ENCODE measurements at places on chromosomes 5 and 9.

- no peak for DNase-seq
Observed at GRCh38 chr9:17783227-17783626, 204.4 kb downstream of the SH3GL2 start.

DNA sequence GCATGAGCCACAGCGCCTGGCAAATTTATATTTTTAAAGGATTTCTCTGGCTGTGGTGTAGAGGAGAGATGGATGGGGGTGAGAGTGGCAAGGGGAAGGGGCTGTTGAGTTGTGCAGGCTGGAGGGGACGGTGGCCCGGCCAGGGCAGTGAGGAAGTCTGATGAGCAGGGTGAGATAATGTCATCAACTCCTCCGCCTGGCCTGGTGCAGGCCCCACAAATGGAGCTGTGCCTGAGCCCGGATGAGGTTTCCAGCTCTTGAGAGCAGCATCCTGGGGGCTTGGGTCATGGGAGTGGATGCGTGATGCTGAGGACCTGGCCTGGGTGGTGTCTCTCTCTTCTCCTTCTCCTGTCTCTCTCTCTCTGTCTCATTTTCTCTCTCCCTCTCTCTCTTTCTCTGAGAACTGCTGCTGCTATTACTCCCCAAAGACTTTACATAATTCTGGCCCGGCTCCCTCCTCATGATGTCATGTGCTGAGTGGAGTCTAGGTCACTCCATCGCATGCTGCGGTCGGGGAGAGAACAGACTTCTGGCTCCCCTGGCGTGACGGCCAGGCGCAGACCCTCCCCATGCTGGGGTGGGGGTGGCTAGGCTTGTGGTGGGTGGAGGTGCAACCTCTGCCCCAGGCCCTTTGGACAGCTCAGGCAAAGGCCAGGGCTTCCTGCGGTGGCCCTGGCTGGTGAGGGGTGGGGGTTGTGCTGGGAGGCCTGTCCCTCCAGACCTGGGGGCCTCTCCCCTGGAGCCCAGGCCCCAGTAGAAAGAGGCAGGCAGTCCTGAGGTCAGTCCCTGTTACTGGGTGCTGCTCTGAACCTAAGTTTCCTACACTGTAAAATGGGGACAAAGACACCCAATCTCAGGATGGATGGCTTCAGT lies 26.4 kb downstream of the FGF18 start:
- no peak for DNase-seq

GRCh38 chr5:107301999-107302398 lies 368.7 kb downstream of the EFNA5 start:
- DNase-seq: no peak

DNA sequence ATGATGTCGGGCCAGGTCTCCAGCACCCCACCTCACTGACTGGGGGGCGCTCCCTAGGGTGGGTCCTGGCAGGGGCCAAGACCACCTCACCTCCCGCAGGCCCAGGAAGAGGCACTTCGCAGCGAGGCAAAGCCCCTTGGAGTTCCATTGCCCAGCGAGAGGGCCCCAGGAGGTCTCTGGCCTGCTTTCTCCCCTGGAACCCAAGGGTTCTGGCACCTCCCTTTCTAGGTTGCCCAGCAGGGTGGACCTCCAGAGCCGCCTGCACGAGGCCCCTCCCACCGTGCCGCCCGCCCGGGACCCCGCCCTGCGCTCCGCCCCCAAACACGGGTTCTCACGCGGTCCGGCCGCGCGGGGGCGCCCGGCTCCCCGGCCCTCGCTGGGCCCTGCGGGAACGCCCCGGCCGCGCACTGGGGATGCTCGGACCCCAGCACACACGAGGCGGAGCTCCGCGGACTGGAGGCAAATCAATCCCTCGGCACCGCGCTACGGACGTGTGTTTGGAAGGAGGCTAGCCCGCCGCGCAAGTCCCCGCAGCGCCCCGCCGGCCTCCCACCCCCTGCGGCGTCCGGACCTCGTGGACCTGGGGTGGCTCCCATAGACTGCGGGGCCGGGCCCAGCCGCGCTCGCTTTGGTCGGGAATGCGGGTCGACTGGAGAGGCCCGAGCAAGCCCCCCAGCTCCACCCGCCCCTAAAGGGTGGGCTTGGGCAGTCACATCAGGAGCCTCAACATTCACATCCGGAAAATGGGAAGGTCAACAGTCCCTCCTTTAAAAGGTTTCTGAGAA lies 99.5 kb upstream of the LMX1B start:
- DNase-seq: peak; percentile 71

DNA sequence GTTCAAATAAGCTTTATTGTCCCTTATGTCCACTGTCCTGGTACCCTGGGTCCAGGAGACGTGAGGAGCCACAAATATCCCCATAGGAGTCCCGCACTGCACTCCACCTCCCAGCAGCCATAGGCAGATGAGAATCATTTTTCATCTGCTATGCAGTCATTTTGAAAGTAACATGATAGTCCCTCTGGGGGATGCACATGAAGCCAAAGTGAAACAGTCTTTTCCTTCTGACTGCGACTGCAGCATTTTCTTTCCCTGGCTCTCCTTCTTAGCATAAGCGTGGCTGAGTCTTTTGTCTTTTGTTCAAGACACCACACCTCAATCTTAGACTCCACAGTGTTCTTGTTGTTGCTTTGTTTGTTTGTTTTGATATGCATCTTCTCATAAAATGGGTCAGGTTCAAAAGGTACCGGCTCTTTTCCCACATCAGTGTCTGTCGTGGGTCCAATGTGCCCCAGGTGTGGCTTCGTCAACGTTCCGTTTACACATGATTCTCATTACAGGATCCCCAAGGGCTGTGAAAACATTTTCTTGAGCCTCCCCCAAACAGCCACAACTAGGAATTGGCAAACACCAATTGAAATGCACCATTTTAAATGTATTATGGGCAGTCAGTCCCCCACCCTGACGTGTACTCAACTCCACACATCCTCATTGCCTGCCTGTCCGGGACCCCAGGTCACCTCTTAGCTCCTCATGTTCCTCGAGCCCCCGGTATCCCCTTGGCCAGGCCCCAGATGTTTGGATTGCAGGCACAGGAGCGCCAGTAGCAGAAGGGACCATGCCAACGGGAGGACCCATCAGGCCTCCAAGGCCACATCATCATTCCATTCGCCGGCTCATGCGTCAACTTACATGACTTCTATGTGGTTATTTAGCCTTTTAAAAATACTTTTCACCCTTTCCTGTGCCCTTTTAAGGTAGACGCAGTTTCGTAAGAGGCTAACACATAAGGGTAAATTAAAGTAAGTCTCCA lies 237.8 kb upstream of the DAPK1 start:
- no peak for DNase-seq

- peak; percentile 64 for DNase-seq
Observed at GRCh38 chr5:50666261-50667022, at the start of gene PARP8. PARP8 (plus strand) TSS chr5:50666637; CDS start chr5:50667096, 459 bp downstream.

- no peak for DNase-seq
Observed at GRCh38 chr9:131995382-131995781, 84.3 kb downstream of the MED27 start.

GRCh38 chr9:114157516-114158176 lies 2.3 kb downstream of the COL27A1 start:
- DNase-seq: no peak

- DNase-seq: no peak
Observed at GRCh38 chr5:15823398-15823797, 323.4 kb downstream of the FBXL7 start.

DNA sequence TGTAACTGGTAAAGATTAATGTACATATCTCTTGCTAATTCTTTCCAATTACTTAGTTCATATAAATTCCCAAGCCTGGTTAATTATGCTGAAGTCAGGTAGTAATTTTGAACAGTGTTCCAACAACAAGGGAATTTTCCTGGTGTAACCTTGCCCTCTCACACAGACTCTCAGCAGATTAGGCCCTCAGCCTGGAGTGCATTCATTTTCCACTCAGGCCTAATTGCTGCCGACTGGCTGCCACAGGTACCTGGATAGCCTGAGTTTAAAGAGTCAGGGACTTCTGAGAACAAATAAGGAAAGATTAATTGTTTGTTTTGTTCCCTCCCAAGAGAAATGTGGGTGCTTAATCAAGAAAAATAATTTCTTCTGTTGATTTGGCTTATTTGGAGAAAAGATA lies 71.4 kb downstream of the PPIC start:
- DNase-seq: no peak

DNA sequence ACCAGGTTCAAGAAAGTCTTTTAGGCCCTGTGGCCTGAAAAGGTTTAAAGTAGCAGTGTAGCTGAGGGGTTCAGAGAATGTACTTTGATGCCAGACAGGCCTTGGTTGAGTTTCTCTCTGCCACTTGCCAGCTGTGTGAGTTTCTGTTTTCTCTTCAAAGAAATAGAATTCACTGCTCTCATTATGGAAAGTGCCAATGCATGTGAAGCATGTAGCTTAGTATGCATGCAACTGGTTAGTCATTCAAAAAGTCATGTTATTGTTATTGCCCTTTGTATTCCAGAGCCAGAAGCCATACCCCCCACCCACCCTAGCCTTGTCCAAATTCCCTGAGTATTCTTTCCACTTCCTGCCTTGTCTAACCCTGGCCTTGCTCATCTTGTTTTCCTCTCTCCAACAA lies 101.7 kb downstream of the ADRB2 start:
- no peak for DNase-seq

- DNase-seq: no peak
Observed at GRCh38 chr5:111670826-111671492, 86.0 kb downstream of the NREP start.

DNA sequence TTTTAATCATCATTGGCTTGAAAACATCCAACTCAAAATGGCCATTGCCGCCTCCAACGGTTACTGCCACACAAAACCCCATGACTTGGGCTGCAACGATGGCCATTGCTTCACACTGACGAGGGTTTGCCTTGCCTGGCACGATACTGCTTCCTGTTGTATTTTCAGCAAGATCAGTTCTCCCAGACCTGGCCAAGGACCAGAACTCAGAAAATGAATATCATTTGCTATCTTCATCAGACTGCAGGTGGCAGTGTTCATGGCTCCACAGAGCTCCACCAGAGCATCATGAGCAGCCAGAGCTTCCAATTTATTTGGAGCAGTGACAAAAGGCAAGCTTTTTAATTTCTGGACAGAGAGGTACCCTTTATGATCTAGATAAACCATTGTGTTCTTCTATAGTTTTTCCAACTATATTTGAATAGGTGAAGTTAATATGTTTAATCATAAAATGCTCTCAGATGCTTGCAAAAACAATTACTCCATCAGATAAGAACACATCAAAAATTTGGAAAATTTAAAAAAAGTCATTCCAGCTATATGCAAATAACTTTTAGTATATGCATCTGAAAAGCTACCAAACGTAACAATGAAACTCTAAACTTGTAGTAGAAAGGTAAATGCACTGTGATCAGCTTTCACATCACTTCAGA lies 10.4 kb downstream of the AMACR start:
- peak; percentile 48 for DNase-seq

- DNase-seq: no peak
Observed at GRCh38 chr5:77620405-77620804, 18.1 kb downstream of the OTP start.

DNA sequence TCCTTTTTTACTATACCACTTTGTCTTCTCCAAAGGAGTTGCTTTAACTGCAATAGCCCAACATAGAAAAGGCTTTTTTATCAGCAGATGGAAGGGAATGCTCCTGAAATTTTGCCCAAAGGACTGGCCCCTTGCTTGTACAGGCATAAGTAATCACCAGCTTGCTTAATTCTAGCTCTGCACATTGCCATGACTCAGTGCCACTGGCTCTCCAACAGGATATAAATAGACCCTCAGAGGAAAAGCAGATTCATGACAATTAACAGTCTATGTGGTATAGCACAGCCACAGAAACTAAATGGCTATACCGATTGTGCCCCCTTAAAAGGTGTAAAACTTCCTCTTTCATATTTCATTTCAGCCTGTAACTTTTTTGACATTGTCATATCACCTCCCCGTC lies 227.0 kb downstream of the ZNF608 start:
- no peak for DNase-seq

GRCh38 chr5:53397845-53398244 lies 82.6 kb upstream of the FST start:
- no peak for DNase-seq

GRCh38 chr9:9392755-9393154 lies 1220.0 kb downstream of the PTPRD start:
- no peak for DNase-seq

DNA sequence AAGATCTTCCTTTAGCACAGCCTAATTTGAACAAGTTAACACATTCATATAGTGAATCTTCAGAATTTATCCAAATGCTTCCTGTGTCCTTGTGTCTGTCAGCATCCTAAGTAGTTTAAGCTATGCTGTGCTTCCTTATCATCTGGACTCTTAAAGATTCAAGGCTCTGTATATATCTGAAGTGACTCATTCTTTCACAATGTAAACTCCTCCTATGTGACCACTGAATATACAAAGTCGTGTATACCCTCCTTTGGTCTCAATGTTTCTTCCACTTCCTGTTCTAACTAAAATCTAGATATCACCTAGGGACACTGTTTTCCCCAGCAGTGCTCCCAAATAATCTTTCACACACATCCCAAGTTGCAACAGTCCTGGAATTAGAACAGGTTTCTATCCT lies 935.7 kb upstream of the NUDT12 start:
- no peak for DNase-seq

DNA sequence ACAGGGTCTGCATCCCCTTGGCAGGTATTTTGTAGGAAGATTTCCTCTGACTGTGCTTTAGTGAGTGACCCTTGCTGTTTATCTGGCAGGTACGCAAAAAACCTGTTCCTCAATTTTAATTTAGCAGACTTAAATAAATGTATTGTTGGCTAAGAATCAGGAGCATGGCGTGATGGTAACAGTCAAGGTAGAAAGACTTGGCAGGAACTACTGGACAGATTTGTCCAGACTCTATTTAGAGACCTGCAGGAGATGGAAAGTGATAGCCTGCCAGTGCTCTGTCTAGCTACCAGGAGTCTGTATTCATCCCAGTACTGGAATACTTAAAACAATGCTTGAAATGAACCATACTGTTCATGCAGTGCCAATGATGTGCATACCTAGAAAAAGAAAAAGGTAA lies 78.8 kb upstream of the MAST4 start:
- no peak for DNase-seq

- peak; percentile 4 for DNase-seq
Observed at GRCh38 chr9:134059661-134060395, 8.0 kb downstream of the BRD3 start.

GRCh38 chr5:42785756-42786155 lies 25.9 kb downstream of the SELENOP start:
- no peak for DNase-seq

GRCh38 chr5:149141224-149141956 lies at the start of gene ABLIM3:
ABLIM3 (plus strand) TSS chr5:149141493; CDS start chr5:149142096, 603 bp downstream.
- peak; percentile 65 for DNase-seq

- peak; percentile 26 for DNase-seq
Observed at GRCh38 chr9:107488375-107489143, 1.0 kb downstream of the KLF4 start.
